ENCODE measurements at places on chromosomes 3 and 15.

- DNase-seq: no peak
These were observed 114.7 kb upstream of the TLE3 start for GRCh38 chr15:70212286-70212962.

GRCh38 chr3:13263770-13264467 lies 156.2 kb downstream of the NUP210 start:
- DNase-seq: no peak

- DNase-seq: no peak
These were observed 6.9 kb upstream of the TBC1D2B start for GRCh38 chr15:78084449-78084750.

DNA sequence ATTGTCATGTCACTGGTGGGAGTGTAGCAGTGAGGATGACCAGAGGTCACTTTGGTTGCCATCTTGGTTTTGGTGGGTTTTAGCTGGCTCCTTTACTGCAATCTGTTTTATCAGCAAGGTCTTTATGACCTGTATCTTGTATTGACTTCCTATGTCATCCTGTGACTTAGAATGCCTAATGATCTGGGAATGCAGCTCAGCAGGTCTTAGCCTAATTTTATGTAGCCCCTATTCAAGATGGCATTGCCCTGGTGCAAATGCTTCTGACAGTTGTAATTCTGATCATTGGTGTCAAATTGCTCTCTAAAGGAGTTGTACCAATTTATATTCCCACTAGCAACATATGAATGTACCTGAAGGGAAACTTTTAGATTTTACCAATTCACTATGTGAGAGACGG lies 74.4 kb downstream of the STRIT1 start:
- no peak for DNase-seq

DNA sequence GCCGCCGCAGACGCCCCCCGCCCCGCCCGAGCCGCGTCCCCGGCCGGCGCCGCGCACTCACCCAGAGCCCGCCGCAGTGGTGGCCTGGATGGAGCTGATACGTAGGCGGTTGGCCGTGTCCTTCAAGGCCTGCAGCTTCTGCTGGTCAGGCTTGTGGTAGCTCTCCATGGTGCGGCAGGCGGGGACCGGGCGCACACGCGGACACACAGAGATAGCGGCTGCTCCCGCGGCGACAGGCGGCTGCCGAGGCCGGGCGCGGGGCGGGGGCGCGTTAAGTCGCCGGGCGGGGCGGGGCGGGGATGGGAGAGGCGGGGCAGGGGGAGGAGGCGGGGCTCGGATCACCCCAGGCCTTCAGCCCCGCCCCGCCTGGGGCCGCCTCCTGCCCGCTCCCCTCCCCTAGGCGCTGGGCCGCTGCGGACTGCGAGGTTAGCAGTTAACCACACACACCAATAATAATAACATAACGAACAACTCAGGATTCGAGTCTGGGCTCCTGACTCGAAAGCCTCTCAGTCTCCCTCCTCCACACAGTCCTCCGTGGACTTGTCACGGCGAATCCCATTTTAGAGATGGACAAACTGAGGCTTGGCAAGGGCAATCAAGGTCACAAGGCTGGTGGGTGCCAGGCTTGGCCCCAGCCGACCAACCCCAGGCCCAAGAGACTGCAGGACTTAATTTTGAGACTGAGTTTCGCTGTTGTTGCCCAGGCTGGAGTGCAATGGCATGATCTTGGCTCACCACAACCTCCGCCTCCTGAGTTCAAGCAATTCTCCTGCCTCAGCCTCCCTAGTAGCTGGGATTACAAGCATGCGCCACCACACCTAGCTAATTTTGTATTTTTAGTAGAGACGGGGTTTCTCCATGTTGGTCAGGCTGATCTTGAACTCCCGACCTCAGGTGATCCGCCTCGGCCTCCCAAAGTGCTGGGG lies at the start of gene TKT:
TKT (minus strand) TSS at position 248 of the 929 bp plus-strand sequence; CDS start at position 168, 80 bp downstream.
- DNase-seq: peak; percentile 86

GRCh38 chr3:100093831-100094230 lies 20.5 kb downstream of the FILIP1L start:
- no peak for DNase-seq

DNA sequence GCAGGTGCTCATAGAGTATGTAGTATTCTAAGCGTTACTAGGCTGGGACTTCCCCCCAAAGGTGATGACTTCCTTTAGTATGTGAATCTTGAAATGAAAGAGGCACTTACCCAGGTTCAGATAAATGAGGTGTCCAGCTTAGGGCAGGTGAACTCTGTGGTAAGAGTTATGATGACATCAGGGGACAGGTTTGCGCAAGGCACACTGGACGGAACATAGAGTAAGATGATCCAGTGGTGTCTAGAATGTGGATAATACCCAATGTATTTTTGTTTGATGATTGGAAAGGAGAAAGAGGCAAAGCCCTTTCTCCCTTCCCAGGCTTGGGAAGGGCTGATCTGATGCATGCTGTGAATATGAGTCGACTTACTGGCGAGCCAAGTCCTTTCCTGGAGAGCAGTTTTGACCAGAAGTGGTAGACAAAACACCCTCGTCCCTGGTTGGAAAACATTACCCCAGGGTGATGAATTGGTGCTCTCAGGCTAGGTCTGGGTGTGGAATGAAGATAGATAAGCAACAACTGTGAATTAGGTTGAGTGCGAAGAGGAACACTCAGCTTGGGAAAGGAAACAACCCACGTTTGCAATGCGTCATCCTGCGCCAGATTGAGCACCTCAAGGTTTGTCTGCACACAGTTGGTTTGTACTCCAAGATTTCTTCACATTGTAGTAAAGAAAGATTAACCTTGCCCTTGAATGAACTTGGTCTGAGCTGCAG lies 124.2 kb downstream of the GHSR start:
- peak; percentile 39 for DNase-seq

- DNase-seq: no peak
These were observed 61.0 kb downstream of the LRIG1 start for GRCh38 chr3:66439666-66440344.

DNA sequence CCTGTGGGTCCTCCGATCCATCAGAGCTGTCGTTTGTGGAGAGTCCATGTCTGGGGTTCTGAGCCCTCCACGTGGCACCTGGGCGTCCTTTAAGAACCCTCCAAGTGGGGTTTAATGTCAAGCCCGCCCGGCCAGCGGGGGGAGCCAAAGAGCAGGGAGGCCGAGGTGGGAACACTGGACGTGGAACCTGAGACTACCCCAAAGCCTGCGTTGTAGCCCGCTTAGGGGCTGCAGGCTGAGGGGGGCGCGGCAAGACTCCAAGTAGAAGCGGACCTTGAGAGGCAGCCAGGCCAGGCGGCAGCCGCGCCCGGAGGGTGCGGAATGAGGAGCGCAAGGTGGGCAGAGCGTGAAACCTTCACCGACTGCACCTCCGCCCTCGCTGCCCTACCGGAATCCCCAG lies 126.2 kb upstream of the ATP10A start:
- no peak for DNase-seq

DNA sequence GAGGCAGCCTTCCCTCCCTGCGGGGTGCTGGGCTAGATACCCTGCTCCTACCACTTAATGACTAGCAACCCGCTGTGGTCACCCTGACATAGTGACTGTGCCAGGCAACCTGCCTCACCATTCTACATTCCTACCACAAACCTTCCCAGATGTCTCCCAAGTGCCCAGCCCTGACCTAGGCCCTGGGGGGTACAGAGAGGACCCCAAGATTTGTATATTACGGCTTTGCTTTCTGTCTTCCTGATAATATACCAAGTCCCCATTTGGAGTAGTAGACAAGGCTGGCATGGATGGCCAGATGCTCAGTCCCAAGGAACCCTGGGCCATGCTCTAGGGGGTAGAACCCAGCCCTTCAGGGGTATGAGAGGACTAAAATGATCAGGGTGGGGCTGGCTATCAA lies 31.0 kb downstream of the ESYT3 start:
- no peak for DNase-seq

DNA sequence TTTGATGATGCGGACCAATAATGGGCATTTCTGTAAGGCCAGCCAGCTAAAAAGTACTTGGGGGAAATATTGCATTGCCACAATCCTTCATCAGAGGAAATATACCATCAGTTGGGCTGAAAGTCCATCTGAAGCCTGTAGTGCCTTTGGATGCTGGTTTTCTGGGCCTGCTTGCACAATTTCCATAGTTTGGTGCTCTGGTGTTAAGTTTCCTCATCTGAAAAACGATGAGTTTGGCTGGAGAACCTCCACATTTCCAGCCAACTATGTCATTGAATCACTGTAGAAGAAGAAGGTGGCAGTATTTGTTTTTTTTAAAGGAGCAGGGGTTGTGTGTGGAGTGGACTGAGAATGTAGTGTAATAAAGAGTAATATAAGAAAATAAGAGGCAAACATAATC lies 10.1 kb downstream of the CCNB2 start:
- no peak for DNase-seq

- DNase-seq: no peak
These were observed 110.6 kb downstream of the DTWD1 start for GRCh38 chr15:49731187-49732099.

DNA sequence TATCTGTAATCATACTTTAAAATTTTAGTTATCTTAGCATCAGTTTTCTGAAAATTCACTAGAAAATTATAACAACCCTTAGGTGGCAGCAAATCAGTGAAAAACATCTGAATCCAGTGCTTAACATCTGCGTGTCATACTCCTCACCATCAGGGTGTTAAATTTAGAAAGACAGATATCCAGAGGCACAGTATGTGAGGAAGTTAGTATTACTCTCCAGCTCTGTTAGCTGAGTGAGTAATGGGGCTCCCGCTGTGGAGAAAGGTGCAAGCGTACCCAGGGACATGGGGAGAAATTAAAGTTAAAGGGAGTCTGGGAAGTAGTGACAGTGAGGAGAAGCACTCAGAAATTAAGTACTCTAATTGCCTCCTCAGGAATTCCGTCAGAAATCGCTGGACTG lies 50.9 kb downstream of the CEP63 start:
- peak; percentile 3 for DNase-seq

DNA sequence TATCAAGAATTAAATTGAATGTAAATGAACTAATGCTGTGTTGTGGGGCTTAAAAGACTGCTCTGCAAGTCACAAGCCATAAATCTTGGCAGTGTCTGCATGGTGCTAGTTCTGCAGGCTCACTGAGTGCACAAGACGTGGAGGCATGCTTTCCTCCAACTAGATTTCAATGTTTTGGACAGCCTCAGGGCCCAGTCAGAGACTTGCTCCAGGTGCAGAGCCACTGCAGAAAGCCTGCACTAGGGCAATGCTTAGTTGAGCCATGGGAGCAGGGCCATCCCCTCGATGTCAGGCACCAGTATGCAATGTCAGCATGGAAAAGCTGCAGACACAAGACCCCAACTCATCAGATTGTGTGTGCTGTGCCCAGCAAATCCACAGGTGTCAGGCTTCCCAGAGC lies 234.5 kb upstream of the CDIN1 start:
- DNase-seq: no peak

DNA sequence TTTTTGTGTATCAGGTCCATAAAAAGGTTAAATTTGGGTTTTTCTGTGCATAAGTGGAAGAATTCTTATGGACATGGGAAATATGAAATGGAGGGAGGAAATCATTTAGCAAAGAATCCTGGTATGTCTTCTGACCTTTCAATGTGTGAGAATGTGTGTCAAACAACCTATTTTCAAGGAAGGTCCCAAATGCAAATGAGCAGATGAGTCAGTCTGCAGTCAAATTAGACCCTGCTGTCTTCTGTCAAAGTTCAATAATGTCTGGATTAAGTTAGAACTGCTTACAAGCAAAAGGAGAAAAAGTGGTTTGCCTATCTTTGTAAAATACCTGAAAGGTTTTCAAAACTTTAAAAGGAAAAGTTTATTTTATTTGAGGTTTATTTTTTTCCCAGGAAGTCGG lies 15.3 kb downstream of the FBN1 start:
- DNase-seq: no peak

DNA sequence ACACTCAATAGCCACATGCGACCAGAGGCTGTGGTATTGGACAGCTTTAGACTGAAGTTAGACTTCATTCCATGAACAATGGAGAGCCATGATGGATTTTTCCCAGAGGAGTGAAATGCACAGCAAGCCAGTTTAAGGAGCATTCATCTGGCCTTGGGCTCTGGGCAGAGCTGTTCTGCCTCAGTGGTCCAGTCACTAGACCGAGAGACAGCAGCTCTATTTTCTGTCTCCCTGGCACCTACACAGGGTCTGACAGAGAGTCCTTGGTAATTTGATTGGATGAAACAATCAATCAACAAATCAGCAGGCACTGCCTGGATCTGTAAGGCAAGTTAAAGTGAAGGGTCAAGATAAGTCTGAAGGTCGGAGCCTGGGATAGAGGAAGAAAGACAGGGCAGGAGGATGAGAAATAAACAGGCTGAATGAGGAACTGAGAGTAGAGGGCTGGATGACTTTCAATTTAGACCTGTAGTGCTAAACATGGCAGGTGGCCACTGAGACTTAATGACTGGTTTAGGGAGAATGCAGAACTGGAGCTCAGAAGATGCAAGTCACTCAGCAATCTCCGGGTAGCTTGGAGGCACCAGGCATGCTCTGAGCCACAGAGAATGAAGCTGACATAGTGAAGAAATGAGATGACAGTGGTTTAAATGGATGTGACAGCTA lies 98.5 kb upstream of the SLC25A36 start:
- no peak for DNase-seq

DNA sequence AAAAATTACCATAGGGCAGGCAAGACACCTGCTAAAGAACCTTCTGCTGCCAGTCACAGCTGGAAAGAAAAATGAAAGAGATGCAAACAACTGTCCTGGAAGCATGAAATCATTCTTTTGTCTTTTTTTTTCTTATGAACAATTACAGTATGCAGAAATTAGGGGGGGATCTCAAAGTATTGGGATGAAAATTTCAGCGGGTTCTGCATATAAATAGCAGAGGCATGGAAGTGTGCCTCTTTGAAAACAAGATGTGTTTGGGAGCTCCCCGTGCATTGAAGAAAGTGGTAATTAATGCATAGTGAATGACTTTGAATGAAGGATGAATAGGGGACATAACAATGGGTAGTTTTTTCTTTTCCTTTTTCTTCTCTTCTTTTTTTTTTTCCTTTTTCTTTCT lies 431.2 kb downstream of the SOX2 start:
- DNase-seq: no peak

DNA sequence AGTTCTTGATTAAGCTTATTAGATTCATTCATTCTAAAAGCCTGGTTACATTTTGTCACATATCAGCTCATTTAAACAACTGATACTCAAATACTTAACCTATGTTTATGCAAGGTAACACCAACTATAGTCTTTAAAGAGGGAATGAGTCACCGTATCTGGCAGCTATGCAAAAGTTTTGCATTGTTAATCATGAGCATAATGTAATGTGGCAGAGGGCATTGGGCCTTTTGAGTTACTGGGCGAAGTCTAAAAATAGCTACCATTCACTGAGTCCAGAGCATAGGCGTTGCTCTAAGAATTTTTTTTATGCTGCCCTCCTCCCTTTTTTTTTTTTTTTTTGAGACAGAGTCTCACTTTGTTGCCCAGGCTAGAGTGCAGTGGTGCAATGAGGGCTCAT lies 277.7 kb upstream of the ZNF717 start:
- DNase-seq: peak; percentile 35

DNA sequence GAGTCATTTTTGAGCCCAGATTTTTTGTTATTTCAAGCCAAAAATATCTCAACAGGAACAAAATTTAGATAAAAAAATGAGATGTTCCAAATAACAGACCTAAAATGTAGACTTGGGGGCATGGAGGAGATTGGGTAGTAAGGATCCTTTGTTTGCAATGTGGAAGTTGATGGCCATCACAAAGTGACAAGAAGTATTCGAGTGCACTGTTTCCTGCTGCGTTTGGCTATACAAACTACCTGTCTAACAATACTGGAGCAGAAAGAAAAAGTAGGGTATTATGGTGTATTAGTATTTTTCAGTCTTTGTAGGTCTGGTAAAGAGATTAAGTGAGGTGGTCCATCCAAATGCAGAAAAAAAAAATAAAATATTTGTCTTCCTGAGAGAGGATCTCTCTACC lies 284.2 kb downstream of the C3orf38 start:
- no peak for DNase-seq

Data from fibroblast of skin of abdomen (primary cell).